ENCODE measurements at places on chromosomes 1 and 21.
A peak's percentile ranks its signal among the peaks of the same experiment; 100 is the strongest.

DNA sequence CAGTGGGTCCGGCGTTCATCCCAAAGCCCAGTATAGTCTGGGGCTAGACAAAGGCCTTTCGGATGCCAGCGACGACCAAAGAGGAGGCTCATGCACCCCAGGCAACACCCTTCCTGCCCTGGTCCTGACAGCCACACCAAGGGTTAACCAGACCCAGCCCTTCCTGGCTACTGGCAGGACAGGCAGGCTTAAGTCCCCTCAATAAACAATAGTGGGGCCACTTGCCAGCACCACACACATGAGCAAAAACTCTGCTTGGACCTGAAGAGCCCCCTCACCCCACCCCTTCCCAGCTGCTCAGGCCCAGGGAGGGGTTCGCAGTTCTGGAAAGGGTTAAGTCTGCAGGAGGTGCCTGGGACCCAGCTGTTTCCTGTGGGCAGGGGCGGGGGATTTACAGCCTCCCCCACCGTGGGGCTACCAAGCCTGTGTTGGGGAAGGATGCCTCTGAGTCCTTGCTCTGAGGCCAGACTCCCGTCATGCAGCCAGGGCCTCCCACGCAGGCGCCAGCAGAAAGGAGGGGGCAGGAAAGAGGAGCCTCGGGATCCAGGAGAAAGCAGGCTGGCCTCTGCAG is 18.2 kb downstream of the PHLDA3 start:
- no peak for DNase-seq

DNA sequence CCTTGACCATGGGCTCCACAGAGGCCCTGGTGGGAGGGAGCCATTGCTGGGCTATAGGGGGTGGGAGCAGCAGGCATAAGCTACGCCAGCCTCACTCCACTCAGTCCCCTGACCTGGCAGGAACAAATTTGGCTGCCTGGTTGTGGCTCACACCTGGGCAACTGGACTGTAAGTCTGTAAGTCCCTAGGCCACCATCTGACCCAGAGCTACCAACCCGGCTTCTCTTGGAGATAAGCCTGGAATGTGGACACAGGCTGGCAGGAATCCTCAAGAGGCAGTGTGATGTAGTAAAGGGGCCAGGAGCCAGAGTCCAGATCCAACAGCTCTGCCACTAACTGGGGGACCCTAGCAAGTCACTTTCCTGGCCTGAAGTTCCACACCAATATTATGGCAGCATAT is 11.4 kb downstream of the NCF2 start:
- DNase-seq, result no peak

DNA sequence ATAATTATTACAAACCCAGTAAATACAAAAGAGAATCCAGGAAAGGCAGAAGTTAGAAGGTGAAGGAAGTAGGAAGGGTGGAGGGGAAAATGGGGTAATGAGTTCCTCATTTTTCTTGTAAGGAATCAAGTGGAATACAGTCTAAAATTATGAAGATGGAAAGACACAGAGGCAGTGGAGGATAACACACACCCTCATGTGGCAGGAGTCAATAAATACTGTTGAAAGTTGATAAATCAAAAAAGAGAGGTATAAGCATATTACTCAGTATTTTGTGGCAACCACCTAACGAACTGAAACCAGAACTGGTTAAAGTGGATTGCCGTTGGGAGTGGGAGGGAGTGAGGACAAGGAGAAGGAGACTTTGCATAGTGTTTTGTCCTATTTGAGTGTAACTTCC is 78.6 kb upstream of the SLC44A3 start:
- no peak for DNase-seq

- no peak for DNase-seq
Observed at GRCh38 chr1:2201062-2201461, 6.5 kb upstream of the FAAP20 start.

- DNase-seq, result peak; percentile 52
Observed at GRCh38 chr1:8712413-8713231, 104.8 kb downstream of the RERE start.

DNA sequence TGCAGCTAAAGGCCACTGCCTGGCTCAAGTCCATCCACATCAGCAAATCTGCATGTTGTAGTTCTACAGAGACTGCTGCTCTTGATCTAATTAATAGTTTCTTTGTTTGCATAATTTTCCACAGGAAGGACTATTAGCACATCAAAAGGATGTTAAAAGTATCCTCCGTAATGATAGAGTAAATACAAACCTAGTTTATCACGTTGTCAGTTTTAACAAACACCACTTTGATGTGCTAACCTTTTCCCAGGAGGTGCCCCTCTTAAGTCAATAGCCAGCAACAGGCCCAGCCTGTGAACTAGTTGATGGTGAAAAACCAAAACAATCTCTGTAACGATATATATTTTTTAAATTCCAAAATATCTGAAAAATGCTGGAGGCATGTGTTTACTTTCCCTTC is 64.2 kb upstream of the SLC22A15 start:
- DNase-seq, result no peak

DNA sequence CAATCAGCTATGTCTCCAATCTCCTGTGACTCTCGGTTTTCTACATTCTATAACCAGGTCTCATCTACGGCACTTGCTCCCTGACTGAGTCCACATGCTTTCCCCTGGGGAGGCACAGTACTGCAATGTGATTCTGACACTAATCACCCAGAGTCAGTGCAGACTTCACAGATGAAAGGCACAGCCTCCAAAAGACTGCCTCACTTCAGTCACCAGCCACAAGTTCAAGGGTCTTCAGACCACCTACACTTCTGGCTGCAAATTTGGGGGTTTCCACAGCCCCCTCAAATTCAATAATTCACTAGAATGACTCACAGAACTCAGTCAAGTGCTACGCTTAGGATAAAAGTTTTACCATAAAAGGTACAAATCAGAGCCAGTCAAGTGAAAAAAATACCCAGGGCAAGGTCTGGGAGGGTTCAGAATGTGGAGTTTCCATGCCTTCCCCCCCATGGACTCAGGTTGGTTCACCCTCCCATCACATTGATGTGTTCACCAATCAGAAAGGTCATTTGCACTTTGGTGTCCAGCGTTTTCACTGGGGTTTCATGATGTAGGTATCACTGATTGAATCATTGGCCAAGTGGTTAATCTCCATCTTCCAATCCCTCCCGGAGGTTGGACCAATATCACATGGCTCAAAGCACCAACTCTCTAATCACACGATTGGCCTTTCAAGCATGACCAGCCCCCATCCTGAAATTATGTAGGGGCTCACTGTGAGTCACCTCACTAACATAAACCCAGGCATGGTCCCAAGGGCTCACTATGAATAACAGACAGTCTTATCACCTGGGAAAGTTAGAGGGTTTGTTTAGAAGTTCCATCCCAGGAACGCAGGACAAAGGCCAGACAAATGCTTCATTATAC is 182.9 kb upstream of the CAMK1G start:
- no peak for DNase-seq

DNA sequence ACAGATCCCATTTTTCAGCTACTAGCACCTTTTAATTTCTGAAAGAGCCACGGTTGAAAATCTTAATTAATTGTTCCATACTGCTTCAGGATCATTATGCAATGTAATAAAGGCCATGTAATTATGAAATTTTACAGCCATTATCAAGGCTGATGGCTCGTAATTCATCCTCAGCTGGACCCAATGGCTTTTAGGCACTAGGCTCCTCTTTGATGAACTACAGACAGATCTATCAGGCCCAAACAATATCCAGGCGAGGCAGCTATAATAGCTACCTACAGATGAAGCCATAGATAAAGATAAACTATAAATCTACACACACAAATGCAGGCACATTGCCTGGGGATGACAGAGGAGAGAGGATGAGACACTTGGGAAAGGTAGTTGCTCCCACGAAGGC is 110.5 kb upstream of the USH2A start:
- no peak for DNase-seq

DNA sequence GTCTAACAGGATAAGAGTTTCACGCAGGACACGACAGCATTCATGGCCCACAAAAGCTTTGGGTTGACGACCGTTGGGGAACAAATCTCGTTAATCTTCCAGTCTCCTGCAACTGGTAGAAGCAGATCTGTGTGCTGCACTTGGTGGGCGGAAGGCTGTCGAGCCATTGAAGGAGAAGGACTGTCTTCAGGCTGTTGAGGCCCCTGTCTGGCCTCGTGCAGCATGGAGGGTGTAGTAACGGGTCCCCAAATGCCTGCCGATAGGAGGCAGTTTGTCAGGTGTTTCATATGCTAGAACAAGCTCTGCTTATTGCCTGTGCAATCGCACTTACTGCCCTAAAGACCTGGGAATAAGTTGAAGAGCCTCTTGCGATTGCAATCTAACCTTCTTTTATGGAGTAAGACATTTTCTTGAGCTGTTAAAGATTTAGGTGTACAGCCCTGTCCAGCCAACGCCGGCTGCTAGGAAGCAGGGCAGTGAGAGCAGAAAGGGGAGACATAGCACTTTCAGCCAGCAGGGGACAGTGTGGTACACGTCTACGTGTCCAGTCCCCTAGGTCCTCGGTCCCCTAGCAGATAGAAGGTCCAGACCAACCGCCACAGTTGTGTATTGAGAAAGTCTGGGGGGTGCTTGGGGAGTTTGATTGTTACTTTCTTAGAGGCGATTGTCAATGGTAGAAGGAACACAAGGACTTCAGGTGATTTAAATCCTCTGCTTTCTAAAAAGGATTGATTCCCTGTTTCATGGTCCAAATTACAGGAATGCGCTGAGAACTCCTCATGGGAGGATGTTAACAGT is 102.3 kb upstream of the TMPRSS2 start:
- no peak for DNase-seq
